Fibroblast of mammary gland (primary cell): ENCODE measurements at places on chromosomes 12 and 14.
A peak's percentile ranks its signal among the peaks of the same experiment; 100 is the strongest.

DNA sequence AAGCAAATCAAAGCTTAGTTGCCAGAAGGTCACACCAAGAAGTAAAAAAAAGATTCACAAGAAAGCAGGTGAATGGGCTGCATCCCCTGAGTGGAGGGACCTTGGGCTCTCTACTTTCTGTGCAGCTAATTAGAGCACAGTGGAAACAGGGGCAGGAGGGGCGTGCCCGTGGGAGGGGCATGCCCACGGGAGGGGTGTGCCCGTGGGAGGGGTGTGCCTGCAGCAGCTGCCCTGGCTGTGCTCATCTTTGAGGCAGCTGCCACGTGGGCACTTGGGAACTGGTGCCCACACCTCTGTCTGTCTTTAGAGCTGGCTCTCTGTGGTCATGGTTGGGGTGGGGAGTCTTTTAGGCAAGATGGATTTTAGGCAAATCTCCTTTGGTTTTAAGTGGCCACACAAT, 60.0 kb downstream of the EML1 start:
- DNase-seq, result no peak

GRCh38 chr14:99654235-99654985, 9.5 kb downstream of the HHIPL1 start:
- peak; percentile 78 for DNase-seq

- DNase-seq, result peak; percentile 6
These were observed 49.5 kb downstream of the DCAF4 start for GRCh38 chr14:72975770-72976169.

DNA sequence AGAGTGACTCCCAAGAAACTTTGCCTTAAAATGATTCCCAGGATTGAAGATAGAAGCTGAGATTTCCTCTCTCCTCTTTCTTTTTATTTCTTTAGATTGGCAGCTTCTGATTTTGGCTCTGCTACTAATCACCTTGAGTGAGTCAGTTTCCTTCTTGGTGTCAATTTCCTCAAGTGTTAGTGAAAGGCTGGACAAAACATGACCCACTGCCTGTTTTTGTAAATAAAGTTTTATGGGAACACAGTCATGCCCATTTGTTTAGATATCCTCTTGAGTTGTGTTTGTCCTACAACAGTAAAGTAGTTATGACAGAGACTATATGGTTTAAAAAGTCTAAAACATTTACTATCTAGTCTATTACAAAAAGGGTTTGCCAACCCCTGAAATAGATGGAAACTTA, 227.2 kb upstream of the TBX3 start:
- DNase-seq, result no peak

DNA sequence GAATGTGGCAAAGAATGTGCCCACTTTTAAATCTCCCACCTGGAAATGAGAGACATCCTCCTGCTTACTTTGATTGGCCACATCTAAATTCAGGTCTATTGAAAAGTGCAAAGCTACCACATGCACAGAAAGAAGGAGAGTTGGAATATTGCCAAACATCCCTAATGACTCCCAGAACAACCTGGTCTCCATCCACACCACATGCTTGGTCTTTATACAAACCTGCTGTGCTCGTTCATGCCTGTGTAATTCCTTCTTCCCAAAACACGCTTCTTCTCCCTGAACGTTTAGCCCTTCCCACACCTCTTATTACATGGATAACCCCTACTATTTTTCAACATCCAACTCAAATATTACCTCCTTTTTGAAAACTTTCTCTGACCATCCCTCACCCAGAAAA, 66.2 kb upstream of the BCL2L14 start:
- no peak for DNase-seq

DNA sequence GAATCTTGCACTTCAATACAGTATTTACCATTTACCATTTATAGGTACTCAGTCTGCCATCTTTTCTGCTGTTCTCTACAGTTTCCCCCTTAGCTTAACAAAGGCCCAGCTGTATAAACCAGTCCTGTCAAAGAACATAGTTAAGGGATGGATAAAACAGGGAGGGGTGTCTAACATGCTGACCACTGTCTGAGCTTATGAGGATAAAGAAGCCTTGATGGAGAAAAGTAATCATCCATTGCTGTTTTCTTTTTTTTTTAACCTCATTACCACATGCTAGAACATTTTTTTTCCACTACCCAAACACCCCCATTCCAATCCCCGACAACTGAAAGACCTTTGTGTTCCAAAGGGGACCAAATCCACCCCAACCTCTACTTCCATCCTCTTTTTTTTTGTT, 39.9 kb downstream of the SOX5 start:
- no peak for DNase-seq
